ENCODE measurements at places on chromosomes 11 and 22.

- no peak for DNase-seq
Observed at GRCh38 chr11:17613983-17614382, 66.9 kb downstream of the OTOG start.

- no peak for DNase-seq
Observed at GRCh38 chr11:36487619-36488018, 22.5 kb downstream of the TRAF6 start.

DNA sequence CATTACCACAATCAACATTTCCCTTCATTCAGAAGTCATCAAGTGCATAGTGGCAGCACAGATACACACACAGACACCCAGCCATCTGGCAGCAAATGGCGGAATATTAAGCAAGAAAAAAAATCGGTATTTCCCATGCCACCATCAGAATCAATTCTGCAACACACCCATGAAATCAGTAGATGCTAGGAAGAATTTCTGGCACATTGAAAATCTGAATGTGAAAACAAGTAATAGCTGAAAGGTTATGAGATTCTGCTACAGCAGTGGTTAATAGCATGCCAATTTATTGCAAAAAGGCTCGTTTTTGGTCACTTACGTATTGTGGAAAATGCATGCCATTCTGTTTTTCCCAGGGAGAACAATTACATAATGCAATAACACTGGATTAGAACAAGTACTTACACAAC is 91.1 kb downstream of the PICALM start:
- no peak for DNase-seq

- no peak for DNase-seq
Observed at GRCh38 chr11:46639197-46639839, 22.0 kb downstream of the ATG13 start.

GRCh38 chr11:77113382-77114088 is 10.9 kb downstream of the OMP start:
- DNase-seq, result peak; percentile 19

DNA sequence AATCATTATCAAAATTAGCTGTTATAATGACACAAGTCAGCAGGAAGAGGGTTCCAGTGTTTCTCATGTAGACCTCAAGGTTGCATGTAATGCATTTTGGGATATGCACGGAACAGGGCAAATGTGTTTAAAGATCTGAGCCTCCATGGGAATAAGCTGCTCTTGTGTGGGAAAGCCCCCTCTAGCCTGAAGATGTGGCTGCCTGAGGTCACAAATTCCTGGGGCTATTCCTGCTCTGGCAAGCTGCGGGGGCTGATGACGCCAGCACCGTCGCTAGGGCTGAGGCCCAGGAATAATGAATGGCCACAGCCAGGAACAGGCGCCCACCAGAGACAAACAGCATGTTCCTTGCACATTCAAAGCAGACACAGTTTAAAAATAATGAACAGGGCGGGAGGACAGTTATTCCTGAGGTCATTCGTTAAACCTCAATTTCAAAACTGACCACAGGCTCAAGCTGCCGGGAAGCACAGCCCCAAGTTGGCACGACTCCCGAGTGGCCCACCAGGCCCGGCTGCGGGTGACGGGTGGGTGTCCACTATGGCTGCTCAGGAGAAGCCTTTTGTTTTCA is 11.7 kb downstream of the OSBPL5 start:
- DNase-seq, result no peak

DNA sequence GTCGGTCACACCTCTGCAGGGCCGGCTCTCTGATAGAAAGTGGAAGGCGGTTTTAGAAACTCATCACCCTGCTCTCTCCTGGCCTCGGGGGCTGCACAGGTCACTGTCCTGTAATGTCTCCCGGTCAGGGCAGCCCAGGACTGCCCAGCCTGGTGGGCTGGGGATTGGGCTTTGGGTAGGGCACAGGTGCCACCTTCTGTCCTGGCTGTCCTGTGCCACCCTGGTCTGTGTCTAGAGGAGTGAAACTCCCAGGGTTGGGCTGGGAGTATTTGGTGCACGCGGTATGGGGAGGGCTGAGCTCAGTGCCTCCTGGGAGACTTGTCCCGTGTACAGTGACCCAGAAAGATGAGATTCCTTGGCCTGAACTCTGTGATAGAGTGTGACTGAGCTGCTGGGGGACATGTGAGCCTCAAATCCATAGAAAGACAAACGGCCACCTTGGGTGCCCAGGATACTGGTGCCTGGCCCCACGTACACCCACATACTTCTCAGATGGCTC is 17.8 kb downstream of the SART1 start:
- no peak for DNase-seq

GRCh38 chr11:83709434-83709833 is 423.3 kb upstream of the CCDC90B start:
- no peak for DNase-seq

DNA sequence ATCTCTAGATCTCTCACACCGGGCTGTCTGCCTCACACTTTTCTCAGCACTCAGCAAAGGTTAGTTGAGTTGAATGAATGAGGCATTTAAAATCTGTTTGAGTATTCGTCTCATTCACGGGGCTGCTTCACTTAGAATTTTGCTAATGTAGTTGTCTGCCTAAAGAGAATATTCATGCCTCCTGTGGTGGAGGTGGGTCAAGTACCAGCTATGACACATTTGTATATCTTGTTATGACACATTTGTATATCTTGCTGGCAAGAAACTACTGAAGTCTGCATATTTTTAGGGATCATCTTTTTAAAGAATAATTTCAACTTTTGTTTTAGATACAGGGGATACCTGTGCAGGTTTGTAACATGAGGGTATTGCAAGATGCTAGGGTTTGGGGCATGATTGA is 43.1 kb downstream of the LDLRAD3 start:
- DNase-seq, result no peak

DNA sequence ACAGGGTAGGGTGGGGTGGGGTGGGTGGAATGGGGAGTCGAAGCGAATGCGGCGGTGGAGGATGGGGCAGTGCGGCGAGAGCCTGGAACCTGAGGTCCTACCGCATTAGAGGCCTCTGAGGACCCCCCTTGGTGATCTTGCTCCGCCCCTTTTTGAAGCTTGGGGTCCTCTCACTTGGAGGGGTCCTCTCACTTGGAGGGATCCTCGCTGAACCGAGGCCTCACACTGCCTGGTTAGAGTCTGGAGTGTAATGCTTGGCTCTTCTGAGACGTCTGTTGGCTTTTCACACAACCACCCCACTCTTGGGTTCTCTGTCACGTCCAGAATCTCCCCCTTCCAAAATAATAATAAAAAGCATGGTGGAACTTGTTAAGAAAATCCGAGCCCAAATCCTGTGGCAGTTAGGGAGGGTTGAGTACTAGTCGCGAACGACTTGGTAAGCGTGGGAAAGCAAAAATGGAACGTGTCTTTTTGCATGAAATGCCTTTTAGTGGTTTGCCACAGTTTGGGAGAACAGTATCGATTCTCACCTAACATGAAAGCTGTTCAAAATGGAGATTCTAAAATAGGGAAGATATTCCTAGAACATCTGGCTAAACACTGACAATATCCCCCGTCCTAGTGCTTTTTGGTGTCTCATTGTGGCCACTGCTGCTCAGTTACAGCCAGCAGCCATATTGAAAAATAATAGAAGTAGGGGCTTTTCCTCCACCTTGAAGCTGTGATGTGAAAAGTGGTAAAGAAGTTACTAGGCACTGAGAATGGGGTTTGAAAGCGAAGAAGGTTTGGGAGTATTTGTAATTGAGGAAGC is 822 bp downstream of the RBX1 start:
- no peak for DNase-seq

- DNase-seq, result no peak
Observed at GRCh38 chr22:22397875-22398524, 110.5 kb downstream of the ZNF280B start.

DNA sequence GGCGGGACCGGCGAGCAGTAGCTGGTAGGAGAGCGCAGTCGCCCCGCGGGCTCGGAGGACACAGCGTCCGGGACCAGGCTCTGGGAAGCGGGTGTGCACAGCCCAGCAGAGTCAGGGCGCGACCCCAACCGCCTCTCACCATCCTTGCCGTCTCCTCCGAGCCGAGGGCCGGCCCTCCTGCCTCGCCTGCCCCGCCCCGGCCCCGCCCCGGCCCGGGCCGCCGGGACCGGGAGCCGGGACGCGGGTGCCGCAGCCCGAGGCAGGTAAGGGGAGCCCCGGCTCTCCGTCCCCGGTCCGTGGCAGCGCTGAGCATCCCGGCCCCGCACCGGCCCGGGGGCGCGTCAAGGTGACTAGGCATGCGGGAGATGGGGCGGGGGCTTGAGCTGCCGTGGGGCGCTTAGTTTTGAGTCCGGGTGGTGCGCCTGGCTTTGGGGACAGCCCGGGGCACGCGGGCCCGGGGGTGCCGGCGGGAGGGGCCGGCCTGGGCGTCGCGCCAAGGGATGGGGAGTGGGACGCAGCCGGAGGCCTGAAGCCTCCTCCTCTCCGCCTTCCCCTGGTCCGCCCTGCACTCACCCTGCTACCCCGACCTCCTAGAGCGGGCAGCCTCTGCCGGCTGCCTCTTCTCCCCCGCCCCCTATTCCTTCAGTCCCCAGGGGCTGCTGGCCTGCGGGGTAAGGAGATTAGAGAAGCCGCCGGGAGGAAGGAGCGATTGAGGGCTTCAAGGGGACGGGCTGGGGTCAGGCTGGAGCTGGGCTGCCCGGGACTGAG is at the start of gene ABCG4:
TSS of gene ABCG4 (plus strand) at position 35 of the 768 bp plus-strand sequence. CDS start 914 bp downstream, outside the sequence.
- DNase-seq, result no peak

DNA sequence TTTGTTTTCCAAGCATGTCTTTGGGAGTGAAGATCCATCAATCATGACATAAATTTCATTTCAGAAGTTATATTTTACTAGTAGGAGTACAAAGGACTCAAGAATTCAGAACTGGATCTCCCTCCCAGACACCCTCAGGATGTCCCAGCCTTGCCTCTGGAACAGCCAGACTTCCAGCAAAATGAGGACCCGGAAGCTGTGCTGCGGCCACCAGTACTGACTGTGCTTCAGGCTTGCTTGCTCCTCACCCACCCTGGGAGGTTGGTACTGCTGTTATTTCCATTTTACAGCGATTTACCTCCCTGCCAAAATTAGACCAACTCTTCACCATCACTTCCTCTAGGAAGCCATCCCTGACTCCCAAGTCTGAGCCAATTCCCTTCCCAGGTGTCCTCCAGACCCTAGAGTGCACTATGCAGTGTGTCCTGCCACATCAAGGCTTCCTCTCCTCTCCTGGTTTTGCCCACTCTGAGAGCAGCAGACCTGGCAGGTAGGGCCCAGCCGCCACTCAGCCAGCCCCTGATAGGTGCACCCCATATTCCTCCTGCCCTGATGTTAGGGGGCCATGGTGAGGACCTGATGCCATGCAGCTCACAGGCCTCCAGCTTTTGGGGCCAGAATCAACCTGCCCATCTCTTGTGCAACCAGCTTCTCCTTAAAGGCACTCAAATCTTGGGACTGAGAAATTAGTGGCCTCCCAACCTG is 47.3 kb upstream of the WNT7B start:
- no peak for DNase-seq

DNA sequence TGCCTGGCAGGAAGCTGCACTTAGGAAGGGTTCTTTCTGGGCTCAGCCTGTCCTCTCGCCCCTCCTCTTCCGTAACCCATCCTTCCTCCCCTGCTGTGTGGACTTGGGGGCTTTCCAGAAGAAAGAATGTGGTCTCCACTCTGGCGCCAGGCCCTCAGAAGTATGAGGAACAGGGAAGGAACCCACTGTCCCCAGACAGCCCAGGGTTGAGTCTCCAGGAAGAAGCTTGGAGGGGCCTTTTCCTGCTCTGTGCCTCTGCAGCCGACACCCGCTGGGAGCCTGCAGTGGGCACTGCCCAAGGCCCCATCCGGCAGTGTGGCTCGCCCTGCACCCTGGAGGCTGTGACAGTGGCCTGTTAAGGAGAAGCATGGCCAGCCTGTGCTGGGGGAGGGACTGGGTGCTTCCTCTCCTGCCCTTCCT is 112.6 kb downstream of the ST3GAL4 start:
- peak; percentile 23 for DNase-seq

DNA sequence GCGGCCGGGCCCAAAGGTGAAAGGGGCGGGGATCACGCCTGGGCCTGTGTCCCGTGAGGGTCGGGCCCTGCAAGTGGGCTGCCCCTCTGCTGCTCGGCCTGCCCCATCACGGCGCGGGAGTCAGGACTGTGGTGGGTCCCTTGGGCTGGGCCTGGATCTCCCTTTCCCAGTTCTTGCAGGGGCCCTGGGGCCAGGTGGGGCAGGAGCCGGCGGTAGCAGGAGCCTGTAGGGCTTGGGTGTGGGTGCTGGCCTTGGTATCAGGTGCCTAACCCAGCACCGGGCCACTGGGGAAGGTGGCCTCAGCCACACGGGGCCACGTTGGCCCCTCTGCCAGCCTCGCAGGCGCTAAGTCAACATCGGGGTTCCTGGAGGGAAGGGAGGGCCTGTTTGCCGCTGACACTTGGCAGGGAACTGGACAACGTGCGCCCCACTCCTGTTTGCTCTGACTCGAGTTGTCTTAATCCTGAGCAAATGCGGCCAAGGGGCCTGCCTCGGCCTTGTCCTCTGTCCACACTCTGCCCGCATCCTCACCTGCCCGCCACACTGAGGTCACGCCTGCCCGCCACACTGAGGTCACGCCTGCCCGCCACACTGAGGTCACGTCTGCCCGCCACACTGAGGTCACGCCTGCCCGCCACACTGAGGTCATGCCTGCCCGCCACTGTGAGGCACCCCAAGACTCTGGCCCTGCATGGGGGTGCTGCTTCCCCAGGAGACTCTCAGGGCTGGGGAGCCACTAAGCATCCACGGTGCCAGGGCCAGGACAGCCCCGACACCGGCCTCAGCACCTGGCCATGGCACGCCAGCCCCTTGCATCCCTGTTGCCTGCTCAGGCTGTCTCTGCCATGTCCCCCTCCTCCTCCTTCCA is 14.2 kb upstream of the MUC5B start:
- DNase-seq, result no peak

GRCh38 chr11:117520201-117520600 is 192.5 kb downstream of the CEP164 start:
- DNase-seq, result no peak

GRCh38 chr11:66684635-66685034 is 6.9 kb upstream of the RBM4B start:
- DNase-seq, result no peak

- DNase-seq, result no peak
Observed at GRCh38 chr22:44870021-44870420, 117.6 kb downstream of the ARHGAP8 start.

- DNase-seq, result peak; percentile 8
Observed at GRCh38 chr11:4626207-4627099, 10.8 kb upstream of the OR51D1 start.

- DNase-seq, result no peak
Observed at GRCh38 chr22:30196880-30197336, 49.7 kb downstream of the LIF start.

DNA sequence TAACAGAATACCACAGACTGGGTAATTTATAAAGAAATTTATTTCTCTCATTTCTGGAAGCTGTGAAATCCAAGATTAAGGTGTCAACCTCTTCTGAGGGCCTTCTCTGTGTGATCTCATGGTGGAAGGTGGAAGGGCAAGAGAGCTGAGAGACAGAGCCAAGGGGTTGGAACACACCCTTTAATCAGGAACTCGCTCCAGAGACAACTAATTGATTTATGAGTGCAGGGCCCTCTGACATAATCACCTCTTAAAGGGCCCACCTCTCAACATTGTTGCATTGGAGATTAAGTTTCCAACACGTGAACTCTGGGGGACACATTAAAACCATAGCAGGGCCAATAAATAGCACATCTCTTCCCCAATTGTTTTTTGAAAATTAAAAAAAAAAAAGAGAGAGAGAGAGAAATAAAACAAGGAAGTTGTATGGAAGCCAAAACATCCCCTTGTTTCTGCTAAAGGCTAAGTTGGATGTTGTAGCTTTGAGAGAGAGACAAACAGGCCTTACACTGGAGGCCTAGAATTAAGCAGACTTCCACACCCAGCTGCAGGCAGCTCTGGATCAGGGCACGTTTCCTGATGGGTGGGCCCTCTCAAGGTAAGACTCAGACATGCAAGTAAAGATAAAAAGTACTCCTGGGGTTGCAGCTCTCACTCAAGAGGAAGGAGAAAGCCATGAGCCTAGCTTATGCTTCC is 64.1 kb upstream of the BIRC3 start:
- DNase-seq, result no peak

GRCh38 chr22:45999379-45999971 is 22.5 kb upstream of the WNT7B start:
- DNase-seq, result no peak

All from CD4-positive, alpha-beta T cell treated with Interferon alpha-2 for 1 hour (primary cell).